ENCODE measurements at places on chromosomes 13 and 19.
A peak's percentile ranks its signal among the peaks of the same experiment; 100 is the strongest.

GRCh38 chr13:46392967-46393366 lies 5.9 kb upstream of the RUBCNL start:
- DNase-seq: no peak

DNA sequence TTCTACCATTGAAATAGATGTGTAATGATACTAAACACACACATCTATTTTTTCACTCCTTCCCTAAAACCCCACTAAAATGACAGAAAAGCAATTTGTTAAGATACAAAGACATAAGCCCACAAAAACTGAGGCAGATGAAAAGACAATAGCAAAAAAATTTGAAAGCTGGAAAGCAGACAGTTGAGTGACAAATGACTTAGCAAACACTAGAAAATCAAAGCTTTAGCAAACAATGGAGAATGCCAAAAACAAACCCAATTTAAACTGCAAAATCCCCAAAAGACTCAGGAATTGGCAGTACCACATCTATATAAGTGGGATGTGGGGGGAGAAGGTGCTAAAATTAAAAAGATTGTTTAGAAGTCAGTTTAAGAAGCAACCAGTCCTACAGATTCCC lies 9.5 kb downstream of the TSC22D1 start:
- DNase-seq: no peak

GRCh38 chr19:56969759-56970178 lies 129.2 kb upstream of the PEG3 start:
- no peak for DNase-seq

GRCh38 chr13:112869202-112870050 lies 99.6 kb upstream of the MCF2L start:
- peak; percentile 62 for DNase-seq

DNA sequence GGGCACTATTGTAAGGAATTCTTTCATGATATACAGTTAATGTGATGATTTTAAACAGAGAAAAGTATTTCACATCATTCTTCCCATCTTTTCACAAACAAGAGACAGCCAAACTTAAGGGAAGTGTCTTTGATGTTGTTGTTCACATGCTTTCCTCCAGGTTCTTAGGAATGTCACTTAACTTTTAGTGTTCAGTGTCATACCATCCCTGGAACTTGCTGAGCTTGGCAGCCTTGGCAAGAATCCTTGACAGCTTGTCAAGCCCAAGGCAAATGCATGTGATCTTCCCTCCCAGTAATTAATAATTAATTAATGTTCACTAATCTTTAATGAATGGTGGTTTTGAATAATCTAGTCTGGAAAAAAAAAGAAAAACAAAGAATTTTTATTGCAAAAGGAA lies 727.9 kb upstream of the PRR20A start:
- DNase-seq: no peak

GRCh38 chr13:40812724-40813445 lies 23.5 kb downstream of the SLC25A15 start:
- no peak for DNase-seq

DNA sequence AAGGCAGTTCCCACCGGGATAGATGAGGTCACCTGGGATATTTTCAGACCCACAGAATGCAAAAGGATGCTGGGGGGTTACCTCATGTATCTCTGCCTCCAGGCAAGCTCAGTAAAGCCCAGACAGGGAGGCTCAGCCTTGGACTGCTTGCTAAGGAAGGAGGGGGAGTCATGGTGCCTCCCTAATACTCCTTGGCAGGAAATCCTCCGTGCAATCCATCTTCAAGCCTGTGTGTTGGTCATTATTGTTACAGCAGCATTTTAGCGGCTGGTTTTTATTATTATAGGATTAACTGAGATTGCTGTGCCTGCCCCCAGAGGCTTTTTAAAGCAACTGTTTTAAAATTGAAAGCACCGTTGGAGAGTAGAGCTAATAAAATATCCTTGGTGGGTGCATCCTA lies 188.5 kb upstream of the UBL3 start:
- no peak for DNase-seq

DNA sequence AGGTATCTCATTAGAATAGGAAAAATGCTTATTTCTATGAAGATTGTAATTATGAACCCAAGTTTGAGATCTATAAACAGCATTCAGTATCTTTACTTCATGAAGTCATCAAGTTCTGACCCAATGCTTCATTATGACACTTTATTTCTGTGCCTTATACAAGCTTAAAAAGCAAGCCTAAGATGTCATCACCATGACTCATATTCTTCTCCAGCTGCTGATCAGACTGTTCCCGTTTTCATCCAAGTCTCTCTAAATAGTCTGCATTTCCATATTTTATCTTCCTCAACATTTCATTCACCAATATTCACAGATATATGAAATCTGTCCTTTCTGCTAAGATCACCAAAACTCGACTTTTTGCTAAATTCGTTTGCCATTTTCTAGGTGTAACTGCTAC lies 1247.2 kb upstream of the PRR20A start:
- DNase-seq: no peak

DNA sequence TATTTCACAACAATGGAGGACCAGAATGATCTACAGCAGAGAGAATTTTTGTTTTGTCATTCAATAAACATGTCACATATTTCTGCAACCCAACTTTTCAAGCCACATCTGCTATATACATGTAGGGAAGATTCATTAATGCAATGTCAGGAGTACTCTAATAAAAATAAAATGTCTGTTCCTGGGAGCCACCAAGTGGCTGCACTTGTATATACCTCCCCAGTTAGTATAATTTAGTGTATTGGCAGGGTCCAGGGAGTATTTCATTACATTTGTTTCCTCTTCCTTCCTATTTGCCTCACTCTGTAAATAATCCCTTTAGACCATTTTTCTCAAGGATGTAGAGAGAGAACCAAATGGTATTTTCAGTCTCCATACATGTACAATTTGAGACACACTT lies 1169.0 kb downstream of the DIAPH3 start:
- DNase-seq: no peak

DNA sequence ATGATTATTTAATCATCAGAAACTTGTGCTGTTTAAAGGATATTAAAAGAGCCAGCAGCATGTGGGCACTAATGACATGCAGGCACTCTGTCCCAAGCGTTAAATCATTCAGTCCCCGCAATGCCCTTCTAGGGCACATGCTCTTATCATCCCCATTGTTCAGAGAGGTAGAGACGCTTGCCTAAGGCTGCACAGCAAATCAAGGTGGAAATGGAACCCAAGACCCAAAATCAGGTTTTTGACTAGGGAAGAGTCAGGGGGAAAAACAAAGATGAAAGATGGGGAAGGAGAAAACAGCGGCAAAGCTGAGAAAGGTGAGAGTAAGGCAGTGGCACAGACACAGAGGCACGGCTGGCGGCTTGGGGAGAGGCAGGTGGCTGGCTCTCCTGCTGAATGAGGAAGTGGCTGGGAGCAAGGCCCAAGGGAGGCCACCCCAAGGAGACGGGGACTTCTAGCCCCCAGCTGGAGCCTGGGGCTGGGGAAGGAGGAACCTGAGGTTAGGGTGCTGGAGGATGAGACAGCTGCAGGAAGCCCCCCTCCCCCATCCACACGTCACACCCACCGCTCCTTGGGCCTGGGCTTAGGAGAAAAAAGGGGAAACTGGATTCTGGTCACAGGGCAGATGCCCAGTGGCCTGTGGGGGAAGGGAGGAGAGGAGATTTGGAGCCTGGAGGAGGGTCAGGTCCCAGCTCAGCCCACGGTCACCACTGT lies 1.0 kb upstream of the TYROBP start:
- no peak for DNase-seq

GRCh38 chr13:82439159-82439904 lies 1442.9 kb downstream of the SLITRK1 start:
- DNase-seq: no peak

DNA sequence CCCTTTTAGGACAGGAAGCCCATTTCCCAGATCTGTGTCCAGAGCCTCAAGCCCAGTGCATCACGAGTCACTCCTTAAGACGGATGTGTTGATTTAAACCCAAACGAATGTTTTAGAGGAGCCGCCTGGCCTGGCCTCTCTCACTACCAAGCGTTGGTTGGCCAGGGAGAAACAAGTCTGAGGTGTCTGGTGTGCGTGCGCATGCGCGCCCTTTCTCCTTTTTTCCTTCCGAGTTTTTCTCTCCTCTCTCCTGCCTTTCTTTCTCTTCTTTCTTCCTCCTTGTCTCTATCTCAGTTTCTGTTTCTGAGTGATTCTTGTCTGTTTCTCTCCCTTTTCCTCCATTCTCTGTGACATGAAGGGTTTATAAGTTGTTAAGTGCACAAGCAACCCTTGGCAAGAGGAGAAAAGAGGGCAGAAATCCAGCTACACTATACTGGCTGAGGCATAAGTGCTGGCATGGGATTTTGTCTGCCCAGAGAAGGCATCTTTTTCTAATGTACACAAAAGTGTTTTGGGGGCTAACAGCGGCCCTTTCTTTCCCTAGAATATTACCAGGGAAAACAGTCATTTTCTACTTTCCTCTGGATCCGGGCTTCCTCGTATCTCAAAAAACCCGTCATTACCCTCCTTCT lies 170.5 kb downstream of the DNAJC15 start:
- no peak for DNase-seq

- DNase-seq: peak; percentile 85
Measured at GRCh38 chr13:44306371-44307192, 67.0 kb upstream of the SERP2 start.

DNA sequence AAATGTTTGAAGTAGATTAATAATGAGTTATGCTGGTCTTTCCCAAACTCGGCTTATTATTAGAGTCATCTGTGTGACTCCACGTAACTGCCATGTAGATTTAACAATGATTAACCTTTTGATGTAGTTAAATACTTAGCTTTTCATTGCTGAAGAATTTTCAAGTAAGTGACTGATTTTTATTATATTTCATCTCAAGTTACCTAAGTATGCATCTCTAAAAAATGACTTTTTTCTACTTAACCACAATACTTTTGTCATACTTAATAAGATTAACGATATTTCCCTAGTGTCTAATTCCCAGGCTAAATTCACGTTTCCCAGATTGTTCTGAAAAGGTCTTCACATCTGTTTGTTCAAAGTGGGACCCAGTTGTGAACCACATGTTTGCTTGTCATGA lies 17.8 kb downstream of the BIVM start:
- no peak for DNase-seq

GRCh38 chr13:111251646-111252445 lies 68.6 kb upstream of the TEX29 start:
- peak; percentile 16 for DNase-seq

GRCh38 chr13:22915442-22916082 lies 265.2 kb upstream of the SGCG start:
- no peak for DNase-seq

DNA sequence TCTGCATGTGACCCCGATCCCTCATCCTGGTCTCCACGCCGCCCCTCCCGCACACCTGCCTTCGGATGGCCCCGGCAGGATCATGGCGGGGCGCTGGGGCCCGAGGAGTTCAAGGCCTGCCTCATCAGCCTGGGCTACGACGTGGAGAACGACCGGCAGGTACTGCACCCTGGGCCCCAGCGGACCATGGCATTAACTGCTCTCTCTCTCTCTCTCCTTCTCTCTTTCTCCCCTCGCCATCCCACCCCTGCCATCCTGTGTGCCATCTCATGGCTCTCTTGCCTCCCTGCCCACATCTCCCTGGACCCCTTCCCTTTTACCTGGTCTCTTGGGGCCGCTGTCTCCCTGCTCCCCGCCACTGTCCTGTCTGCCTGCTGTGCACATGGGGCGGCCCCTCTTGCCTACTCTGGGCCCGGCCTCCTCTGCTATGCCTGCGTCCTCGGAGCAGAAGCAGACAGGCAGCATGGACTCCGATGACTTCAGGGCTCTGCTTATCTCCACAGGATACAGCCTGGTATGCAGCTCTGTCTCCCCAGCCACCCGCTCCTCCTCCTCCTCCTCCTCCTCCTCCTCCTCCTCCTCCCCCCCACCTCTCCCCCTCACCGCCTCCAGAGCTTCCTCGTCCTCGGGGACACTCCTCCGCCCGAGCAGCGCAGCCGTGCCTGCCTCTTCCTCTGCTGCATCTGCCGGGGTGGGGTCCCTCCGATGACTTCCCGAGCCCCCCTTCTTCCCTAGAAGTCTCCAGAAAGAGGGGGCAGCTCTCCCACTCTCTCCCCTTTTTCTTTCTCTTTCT lies 16.2 kb downstream of the CAPN12 start:
- no peak for DNase-seq

DNA sequence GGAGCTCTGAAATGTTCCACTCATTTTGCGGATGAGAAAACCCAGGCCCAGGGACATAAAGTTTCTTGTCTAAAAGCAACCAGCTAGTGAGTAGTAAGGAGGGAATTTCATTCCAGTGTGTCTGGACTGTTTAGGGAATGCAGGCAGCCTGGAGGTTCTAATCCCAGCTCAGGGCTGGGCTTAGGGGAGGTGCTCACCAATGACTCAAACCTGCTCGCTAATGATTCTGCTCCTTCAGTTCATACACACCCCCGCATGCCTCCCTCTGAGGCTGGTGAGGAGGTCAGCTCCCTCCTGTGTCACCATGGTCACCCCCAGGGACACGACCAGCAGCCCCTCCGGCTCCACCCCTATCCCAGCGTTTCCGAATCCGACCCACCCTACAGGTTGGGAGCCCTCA lies 34.6 kb downstream of the CYP4F2 start:
- DNase-seq: no peak

DNA sequence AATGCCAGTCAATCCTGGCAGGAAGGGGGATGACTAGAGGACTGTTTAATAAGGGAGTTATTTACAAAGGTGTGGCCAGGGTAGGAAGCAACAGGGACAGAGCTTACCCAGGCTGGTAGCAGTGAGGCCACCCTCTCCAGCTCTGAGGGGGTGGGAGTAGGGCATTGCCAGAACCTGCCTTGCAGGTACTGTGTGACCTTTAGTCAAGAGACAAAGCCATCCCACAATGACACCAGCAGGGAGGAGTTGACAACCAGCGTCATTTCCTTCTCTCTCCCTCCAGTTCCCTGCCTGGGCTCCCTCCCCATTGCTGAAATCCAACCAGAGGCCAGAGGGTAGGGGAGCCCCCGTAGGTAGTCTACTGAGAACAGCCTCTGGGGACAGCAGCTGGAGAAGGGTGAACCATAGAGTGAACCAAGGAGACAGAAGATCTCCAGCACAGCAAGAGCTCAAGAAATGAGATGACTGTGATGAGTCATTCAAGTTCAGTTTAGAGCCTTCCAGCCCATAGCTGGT lies 33.3 kb upstream of the SPATA13 start:
- no peak for DNase-seq

DNA sequence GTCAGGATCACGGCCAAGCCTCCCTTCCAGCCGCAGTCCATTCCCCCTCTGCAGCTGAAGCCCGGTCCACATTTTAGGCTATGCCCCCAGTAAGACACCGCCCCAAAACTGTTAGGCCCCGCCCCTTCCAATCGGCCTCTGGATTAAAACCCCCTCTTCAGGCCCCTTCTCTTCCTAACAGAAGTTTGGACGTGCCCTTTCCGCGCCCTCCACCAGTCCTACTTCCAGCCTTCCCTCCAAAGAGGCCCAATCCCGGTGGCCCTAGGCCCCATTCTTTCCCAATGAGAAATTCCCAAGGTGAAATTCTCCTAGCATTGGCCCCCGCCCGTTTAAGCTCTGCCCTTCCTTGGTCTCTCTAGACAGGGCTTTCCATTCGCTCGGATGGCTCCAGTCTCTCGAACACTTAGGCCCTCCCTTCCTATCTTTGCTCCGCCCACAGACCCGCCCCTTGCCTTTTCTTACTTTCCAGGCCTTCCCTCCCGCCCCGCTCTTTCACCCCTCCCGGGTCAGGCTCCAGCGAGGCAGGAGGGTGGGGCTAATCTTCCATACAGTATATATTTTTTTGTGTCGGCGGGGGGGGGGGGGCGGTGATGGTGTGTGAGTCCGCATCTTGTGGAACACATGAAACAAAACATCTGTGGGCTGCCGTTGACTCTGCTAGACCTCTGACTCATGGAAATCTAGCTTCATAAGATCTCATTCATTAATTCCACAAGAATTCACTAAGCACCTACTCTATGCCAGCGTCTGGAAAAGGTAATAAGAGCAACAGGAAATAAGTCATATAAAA lies 13.6 kb downstream of the LTBP4 start:
- peak; percentile 87 for DNase-seq

Data from coronary artery (tissue), 2 donors.